ENCODE measurements at places on chromosomes 12 and 14. TPM values are rescaled to one million over a fixed set of nuclear protein-coding genes. Genes with fewer than 3 reads are reported as not detected.
A peak's percentile ranks its signal among the peaks of the same experiment; 100 is the strongest.

Gene NFATC4
- 61.9 TPM for total RNA-seq

- DNase-seq, result no peak
Measured at GRCh38 chr12:78240827-78241226, 410.1 kb downstream of the NAV3 start.

DNA sequence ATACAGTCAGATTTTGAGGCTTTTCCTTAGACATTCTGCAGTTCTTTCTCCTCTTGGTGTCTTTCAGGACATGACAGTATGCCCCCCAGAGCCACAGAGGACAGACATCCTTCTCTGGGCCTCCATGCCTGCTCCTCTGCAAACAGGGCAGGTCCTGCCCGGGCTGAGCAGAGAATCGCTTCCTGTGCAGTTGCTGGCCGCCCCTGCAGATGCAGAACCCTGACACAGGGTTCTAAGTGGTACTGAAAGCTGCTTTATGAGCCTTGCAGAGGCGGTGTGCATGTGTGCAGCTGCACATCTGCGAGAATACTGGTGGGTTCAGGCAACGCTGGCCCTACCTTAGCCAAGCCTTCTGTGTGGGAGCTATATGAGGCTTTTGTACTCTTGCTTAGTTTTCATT lies 54.5 kb downstream of the FLRT2 start:
- no peak for DNase-seq

DNA sequence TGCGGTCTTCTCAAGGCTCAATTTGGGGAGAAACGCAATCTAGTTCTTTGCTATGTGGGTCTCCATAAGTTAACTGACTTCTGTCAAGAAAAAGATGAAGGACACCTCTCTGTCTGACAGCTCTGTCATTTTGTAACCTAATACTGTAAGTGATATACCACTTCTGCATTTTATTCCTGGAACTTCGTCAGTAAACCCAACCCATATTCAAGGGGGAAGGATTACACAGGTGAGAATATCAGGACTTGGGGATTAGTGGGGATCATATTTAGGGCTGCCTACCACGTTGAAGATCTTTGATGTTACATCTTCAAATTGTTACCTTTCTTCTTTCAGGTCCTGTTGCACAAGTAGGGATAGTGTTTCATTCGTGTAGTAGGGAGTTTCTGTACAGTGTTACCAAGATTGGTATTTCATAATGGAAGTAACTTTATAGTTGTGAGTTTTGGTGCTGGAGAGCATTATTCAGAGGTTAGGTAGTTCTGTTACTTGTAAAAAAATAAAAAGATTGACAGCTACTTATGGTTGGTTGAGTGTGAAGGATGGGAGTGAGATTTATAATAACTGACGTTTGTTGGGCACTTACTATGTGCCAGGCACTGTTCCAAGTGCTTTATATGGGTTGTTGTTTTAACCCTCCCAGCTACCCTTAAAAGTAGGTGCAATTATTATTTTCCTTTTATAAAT lies 1.6 kb downstream of the TMEM260 start:
- no peak for DNase-seq

GRCh38 chr14:105005929-105006830 lies 14.7 kb downstream of the CDCA4 start:
- DNase-seq, result no peak

GRCh38 chr14:49447540-49448107 lies 138.6 kb downstream of the RPS29 start:
- no peak for DNase-seq

- no peak for DNase-seq
Measured at GRCh38 chr12:53664936-53665335, 10.9 kb downstream of the ATP5MC2 start.

GRCh38 chr12:105057174-105057573 lies 27.1 kb downstream of the ALDH1L2 start:
- DNase-seq, result peak; percentile 13

GRCh38 chr12:21478756-21479455 lies 22.5 kb downstream of the RECQL start:
- no peak for DNase-seq

GRCh38 chr12:96064271-96064670 lies 28.9 kb upstream of the LTA4H start:
- DNase-seq, result no peak

Measured in astrocyte (in vitro differentiated cells and primary cell).